Coronary artery (tissue), 2 donors: ENCODE measurements at places on chromosomes 13 and 19.

DNA sequence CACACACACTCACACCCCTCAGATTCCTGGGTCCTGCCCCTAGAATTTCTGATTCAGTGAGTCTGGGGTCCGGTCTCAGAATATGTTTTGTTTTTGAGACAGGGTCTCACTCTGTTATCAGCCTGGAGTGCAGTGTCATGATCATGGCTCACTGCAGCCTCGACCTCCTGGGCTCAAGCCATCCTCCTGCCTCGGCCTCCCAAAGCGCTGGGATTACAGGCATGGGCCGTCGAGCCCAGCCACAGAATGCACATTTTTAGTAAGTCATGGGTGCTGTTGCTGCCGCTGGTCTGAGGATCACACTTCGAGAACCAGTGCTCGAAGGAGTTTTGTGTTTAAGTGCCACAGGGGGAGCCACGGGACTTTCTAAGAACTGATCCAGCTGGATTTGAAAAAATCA is 22.1 kb upstream of the TNFSF14 start:
- no peak for DNase-seq

- DNase-seq = no peak
Measured at GRCh38 chr19:51697169-51697776, 4.1 kb downstream of the SPACA6 start.

GRCh38 chr13:35711909-35712308 is 235.4 kb upstream of the MAB21L1 start:
- DNase-seq = no peak

DNA sequence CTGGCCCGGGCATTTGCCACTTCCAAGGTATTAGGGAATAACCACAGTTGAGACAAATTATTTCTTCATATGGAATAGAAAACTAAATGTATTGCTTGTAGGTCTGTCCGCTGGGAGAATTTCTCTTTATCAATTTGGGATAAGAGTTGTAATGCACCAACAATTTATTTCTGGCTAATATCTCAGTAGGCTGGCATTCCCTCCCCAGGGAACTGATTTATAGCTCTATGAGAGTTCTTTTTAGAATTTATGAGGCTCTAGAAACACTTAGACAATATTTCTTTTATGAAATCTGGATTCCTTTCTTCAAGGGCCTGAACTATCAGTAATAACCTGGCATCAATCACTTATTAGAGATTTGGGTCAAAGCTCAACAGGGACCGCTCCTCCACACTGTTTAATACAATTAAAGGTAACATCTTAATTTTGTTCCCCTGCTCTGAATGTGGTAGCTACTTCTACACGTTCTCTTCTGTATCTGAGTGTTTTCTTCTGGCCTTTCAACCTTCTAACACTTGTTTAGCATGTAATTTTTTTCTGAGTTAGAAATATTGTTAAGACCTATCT is 857.4 kb upstream of the PRR20A start:
- DNase-seq = no peak

DNA sequence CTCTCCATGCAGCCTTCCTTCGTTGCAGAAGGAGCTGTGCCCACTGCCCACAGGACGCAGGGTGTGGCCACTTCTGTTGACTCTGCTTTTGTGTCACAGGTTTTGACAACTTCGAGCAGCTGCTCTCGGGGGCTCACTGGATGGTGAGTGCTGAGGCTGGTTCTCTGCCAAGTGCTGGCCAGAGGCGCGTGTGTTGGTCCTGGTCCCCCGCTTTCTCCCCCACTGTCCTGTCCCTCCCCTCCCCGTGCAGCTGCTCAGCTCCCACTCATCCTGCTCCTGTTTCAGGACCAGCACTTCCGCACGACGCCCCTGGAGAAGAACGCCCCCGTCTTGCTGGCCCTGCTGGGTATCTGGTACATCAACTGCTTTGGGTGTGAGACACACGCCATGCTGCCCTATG is 10.6 kb upstream of the PDCD2L start:
- DNase-seq = no peak

- DNase-seq = no peak
Measured at GRCh38 chr13:100887729-100888151, 213.1 kb upstream of the TMTC4 start.

- DNase-seq = no peak
Measured at GRCh38 chr13:102945324-102945815, 99.5 kb downstream of the ERCC5 start.

DNA sequence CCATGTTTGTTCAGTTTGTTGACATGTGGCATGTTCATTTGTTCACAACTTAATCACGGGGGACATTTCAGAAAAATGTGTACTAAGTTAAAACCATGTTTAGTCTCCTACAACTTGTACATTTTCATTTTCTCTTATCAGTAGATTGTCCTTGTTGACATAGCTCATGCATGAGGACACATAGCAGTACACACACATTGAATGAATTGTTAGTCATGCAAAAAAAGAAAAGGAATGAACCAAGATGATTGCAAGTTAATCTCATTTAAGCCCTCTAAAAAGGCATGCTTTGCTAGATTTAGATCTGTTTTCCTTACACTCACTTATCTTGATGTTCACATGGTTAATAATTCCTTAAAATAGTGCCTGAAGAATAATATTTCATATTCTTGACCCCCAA is 38.2 kb upstream of the AKAP11 start:
- no peak for DNase-seq

DNA sequence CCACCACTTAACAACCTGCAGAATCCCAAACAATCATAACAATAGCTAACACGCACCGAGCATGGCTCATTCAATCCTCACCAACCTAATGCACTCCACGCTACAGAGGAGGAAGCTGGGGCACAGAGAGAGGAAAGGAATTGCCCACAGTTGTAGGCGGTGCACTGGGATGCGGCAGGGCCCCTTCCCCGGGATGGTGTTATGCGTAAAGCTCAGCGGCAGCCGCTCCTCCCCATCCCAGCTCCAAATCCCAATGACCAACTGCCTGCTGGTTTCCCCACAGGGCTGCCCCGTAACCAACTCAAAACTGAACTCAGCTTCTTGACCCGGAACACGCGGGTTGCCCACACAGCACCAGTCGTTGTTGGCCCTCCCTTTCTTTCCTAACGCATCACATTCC is 42.2 kb downstream of the SERP2 start:
- DNase-seq = no peak

DNA sequence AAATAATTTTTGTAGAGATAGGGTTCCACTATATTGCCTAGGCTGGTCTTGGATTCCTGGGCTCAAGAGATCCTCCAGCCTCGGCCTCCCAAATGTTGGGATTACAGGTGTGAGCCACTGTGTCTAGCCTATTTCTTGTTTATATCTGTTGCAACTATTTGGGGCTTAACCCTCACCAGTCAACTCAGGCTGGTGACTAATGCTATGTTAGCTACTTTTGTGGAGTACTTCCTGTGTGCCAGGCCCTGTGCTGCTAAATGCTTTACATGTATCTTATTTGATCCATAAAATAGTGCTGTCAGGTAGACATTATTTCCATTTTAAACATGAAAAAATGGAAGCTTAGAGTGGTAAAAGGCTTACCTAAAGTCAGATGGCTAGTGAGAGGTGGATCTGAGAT is 13.8 kb downstream of the CEACAM1 start:
- no peak for DNase-seq

DNA sequence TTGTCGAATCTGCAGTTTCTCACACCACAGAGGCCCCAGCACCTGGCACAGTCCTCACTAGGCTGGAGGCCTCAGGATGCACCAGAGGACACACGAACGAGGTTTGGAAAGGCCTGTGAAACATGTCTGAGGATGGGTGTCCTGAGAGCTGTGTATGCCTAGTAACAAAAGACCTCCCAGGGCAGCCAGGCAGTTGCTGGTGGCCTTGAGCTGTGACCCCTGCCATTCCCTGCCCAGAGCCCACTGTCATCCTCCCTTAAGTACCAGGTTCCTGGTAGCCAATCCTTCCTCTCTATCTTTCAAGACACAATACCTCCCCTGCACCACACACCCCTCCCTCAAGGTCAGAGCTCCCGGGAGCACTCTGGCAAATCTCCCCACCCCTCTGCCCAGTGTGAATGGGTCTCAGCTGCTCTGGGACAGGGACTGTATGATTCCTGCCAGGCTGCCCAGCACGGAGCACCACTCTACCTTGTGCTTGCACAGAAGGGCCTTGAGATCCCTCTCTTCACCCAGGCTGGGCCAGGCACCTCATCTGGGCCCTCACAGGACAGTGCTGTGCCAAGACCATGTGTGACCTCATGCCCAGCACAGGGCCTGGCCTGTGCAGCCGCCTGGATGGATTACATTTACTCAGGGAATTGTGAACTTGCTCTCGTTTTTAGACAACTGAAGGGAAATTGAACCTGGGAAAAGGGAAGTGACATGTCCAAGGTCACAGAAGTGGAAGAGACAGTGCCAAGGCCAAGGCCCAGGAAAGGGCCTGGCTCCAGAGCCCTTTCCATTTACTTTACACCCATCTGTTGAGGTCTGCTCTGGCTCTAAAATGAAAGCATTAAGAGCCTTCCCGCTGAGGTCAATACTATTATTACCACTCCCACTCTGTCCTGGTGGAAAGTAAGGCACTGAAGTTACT is 2.2 kb downstream of the ZNF787 start:
- no peak for DNase-seq

DNA sequence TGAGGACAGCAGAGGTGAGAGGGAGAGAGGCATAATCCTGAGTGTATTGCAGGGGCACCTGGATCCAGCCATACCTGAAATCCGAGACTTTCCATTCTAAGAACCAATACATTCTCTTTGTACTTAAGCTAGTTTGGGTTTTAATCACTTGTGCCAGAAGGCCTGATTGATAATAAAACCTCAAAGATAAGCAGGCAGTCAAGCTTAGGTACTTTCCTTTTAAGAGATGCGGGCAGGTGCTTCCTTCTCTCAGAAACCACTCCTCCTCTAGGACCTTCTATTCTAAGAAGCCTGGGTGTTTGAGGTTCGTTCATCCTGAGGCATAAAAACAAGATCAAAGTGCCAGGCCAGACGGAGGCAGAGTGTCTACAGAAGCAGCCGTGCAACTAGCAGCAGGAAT is 22.2 kb downstream of the FAM187B start:
- no peak for DNase-seq

GRCh38 chr19:18259893-18260292 is 14.4 kb downstream of the IQCN start:
- DNase-seq = no peak
